ENCODE measurements at places on chromosomes 4 and X.
A peak's percentile ranks its signal among the peaks of the same experiment; 100 is the strongest.

DNA sequence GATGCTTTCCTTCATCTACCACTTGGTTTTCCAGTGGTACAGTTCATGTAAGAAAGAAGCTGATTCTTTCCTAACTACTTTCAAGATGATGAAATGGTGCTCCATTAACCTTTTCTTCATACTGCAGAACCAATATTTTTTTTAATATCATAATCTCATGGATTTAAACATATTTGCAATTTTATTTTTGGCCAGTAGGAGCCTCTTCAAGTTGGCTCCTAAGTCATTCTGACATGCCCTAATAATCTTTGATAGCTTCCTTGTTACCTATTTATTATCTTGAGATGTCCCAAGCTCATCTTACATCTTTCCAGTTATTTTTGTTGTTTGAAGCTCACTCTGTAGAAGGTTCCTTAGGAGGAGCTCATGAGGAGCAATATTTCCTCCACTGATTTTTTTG, 170.2 kb downstream of the APBB2 start:
- DNase-seq = peak; percentile 7

DNA sequence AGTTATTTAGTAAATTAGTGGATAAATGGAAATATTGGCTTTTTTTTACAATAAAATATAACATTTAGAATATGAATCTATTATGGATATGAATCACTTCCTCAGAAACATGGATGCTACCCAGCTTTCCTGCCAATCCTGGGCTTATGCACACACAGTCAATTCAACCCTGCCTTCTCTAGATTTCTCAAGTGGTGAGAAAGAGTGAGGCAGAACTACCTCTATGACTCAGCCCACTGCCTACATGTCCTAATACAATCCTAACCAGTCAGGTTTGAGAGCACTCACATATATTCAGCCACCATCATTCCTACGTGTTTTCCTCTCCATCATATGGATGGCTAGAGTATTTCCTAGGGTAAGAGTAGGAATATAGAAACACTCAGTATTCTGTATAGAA, 91.1 kb upstream of the ANKRD50 start:
- no peak for DNase-seq

DNA sequence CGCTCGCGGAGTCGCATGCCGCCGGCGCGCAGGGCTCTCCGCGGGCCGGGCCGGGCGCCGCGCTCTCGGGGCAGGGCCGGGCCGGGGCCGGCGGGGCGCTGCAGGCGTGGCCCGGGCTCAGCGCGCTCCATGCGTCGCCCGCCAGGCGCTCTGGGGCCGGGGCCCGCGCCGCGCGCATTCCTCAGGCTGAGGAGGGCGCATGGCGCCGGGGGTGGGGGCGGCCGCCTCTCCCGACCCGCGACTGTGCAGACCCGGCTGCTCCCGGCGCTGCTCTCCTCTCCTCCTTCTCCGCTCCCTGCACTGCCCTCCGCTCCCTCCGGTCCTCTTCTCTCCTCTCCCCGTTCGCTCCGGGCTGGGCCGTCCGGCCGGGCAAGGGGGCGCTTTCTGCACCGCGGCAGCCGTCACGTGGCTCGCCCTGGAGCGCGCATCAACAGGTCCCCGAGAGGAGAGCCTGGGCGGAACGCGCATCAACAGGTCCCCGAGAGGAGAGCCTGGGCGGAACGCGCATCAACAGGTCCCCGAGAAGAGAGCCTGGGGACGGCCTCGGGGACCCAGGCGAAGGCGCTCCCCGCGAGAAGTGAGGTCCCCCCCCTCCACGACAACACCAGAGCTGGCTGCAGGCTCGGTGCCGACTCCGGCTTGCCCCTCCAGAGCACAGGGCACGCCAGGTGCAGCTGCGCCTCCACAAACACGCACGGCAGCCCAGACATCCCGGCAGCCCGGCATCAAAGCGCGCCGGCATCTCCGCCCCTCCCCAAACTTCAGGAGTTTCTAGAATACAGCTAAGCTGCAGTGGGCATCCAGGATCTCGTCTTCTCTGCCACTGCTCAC, 12.9 kb downstream of the PPP2R3B start:
- peak; percentile 39 for DNase-seq

DNA sequence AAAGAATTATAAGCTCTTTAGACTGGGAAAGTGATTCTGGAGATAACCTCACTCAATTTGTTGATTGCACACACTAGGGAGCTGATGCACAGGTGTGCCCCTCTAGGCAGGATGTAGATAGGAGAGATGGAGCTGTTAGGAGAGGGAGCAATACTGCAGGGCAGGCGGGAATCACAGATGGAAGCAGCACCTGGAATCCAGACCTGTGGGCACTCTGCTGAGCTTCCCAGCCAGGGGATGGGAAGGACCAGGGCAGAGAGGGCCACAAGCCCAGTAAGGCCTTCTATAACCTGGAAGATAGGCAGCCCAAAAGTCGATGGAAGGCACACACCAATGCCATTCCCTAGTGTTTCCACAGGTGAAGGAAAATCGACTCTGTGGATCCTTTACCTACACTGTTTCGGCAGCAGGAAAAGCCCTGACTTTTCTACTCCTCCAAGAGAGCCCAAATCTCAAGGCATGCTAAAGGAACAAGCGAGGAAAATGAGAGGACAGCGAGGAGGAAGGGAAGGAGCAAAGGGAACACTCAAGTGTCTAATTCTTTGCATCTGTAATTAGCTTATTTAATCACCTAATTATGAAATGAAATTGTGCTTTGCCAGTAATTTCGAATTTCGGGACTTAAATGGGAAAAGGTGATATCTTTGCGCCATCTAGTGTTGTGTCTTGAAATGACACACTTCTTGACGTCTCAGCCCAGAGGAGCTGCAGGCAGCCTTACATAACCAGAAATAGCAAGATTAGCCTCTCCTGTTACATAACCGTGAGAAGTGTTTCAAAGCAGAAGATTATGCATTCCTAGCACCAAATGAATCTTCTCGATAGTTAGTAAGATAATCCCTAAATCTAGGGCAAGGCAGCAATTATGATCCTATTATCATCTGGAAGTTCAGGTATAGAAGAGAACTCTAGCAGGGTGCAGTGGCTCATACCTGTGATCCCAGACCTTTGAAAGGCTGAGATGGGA, 31.0 kb upstream of the TLR3 start:
- DNase-seq = peak; percentile 81

- DNase-seq = peak; percentile 32
Measured at GRCh38 chr4:170875868-170876267, 786.1 kb upstream of the AADAT start.

DNA sequence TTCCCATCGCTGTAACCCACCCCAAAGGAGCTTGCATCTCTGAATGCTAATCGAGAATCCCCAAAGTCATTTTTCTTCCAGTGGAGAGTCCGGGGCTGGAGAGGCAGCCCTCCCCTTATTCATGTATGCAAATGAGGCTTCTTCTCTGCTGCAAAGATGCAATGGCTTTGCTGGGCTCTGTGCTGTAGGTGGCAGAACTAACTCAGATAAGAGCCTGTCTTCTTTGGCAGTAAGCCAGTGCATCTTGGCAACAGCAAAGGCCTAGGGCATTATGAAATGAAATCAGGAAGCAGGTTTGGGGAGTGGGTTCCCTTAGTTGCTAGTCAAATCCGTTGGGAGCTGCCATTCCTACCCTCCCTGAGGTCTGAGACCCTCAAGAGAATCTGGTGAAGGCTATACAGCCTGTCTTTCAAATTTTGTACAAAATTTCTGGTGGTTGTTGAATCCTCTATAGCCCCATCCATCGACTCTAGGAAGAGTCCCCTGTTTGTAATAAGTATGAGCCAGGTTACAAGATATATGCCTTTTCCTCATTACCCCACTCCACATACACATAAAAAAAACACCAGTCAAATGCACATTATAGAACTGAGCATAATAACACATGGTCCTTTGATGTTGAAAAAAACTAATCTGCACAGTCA, 290.6 kb upstream of the TAPT1 start:
- DNase-seq = peak; percentile 82

GRCh38 chrX:39848243-39848642, 249.5 kb downstream of the BCOR start:
- no peak for DNase-seq

- no peak for DNase-seq
Measured at GRCh38 chrX:28135378-28136047, 154.3 kb upstream of the DCAF8L1 start.

GRCh38 chr4:100369871-100370270, 148.0 kb downstream of the EMCN start:
- no peak for DNase-seq

DNA sequence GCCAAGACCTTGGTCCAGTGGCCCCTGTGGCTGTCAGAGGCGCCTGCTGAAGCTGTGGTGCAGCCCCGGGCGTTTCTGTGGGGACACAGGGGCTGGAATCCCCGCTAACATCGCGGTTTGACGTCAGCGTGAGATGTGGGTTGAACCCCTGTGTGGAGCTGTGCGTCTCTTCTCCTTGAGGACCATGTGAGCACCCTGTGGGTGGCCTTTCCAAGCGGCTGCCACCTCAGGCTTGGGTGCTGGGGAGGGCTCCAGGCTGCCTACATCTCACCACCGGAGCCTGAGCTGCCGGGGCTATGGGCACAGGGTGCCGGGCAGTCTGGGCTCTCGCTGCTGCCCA, 27.7 kb downstream of the UVSSA start:
- no peak for DNase-seq

DNA sequence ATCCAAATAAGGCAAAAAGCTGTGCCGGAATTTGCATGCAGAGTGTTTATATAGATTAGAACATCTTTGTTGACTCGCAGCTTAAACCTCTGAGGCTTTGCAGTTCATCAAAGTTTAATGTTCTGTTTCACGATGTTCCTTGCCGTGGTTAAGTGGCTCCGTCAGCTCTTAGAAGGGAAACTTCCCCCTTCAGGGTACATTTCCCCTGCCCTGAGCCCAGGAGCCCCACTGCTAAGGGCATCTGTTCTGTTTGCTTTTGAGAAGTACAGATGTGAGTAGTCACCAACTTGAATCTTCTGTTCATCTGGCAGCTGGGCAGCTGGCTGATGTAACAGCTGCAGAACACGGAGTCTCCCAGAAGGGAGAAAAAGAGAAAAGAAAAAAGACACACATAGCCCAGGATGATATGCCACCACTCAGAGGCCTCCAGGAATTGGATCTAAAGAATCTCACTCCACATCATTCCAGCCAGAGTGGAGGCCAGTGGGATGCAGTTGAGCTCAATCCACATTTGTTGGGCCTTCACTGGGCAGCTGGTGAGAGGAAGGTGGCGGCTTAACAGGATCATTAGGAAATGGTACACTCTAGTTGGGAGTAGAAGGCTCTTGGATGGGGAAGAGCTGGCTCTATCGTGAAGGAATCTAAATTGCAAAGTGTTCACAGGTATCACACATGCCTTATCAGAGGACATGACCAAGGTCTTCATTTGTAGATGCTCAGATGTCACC, 178.7 kb upstream of the RBPJ start:
- DNase-seq = peak; percentile 22

GRCh38 chr4:24781999-24782745, 13.2 kb upstream of the SOD3 start:
- DNase-seq = no peak

DNA sequence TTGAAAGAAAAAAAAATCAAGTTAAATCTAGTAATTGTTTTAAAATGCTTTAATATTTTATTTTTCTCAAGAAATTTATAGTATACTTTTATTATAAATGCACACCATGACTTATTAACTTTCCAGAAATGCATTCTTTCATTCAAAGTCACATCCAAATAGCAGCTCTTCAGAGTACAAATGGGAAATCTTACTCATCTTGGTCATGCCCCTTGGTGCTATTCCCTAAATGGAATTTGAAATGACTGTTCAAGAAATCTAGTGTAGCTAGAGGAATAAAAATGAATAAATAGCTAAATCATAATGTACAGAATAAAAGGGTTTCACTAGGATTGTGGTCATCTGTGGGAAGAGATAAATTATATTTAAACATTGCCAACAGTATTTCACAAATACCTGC, 1139.7 kb downstream of the PCDH18 start:
- no peak for DNase-seq

Measured in hematopoietic multipotent progenitor cell treated with erythropoietin and hydrocortisone succinate and interleukin-3 and kit ligand, for 4 days (in vitro differentiated cells).